ENCODE measurements at places on chromosomes 2 and 18.

- DNase-seq = no peak
Measured at GRCh38 chr2:111019381-111019780, 101.3 kb upstream of the BCL2L11 start.

DNA sequence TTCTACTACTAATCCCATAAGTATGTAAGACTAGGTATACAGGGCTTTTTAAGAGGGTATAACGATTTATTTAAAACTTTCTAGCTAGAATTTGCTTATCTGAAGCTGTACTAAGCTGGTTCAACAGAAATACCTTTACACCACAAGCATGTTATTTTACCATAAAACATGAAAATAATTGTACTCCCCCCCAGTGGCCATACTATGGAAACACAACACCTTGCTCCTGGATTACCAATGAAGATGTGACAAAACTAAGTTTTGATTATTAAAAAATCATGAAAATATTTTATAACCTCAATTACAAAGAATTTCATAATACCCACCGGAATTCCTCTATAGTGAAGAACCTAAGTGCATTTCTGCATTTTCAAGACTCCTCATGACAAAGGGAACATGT, 27.3 kb downstream of the LPIN2 start:
- no peak for DNase-seq

DNA sequence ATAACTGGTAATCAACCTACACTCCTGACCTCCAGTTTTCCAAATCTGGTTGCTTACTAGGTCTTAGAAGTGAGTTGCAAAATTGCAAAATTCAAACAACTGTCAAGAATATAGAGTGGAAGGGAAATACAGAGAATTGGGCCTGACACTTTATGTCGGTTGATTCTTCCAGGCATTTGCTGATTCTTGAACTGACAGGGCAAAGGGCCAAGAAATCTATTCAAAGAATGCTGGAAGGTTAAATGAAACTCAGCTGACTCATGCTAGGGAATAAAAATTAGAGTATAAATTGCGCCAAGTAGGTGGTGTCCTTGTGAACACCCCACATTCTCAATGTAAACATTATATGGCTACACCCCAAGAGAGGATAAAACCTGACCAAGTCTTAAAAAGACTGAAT, 21.5 kb upstream of the ZSCAN30 start:
- no peak for DNase-seq

- DNase-seq = no peak
Measured at GRCh38 chr2:71952572-71953188, 195.0 kb downstream of the CYP26B1 start.

- DNase-seq = no peak
Measured at GRCh38 chr2:142445023-142445422, 314.2 kb upstream of the LRP1B start.

DNA sequence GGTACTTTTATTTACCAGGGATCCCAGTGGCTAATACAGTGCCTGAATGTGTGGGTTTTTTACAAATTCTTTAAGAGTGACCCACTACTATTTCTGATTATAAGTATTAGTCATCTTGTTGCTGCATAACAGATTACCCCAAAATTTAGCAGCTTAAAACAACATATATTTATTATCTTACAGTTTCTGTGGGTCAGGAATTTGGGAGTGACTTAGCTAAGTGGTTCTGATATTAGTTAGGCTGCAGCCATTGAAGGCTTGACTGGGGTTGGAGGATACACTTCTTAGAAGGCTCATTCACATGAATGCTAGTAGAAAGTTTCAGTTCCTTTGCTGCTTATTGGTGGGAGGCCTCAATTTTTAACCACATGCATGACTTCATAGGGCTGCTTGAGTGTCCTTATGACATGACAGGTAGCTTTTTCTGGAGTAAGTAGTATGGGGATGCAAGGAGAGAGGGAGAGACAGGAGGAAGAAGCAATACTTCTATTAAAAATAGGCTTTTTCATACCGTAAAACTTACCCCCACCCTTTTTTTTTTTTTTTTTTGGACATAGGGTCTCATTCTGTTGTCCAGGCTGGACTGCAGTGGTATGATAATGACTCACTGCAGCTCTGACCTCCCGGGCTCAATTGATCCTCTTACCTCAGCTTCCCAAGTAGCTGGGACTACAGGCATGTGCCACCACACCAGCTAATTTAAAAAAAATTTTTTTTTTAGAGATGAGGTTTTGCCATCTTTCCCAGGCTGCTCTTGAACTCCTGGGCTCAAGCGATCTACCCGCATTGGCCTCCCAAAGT, 13.3 kb upstream of the POLE4 start:
- DNase-seq = no peak

GRCh38 chr2:18790509-18791171, 201.3 kb upstream of the NT5C1B start:
- no peak for DNase-seq

DNA sequence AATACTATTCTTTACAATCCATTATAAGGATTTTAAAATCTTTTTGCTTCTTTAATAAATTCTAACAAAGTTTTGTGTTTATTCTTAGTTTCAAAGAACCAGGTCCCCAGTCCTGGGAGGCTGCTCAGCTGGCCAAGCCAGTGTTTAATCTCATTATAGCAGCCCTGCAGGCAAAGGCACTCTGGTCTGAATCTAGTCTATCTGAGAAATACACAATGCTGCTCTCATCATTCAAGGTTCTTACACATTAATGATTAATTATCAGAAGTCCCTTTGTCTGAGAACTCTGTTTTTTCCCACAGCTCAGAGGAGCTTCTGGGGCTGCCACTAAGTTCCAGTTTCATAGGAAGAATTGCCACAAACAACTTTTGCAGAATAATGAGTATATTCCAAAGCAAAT, 27.7 kb downstream of the KCTD18 start:
- no peak for DNase-seq

DNA sequence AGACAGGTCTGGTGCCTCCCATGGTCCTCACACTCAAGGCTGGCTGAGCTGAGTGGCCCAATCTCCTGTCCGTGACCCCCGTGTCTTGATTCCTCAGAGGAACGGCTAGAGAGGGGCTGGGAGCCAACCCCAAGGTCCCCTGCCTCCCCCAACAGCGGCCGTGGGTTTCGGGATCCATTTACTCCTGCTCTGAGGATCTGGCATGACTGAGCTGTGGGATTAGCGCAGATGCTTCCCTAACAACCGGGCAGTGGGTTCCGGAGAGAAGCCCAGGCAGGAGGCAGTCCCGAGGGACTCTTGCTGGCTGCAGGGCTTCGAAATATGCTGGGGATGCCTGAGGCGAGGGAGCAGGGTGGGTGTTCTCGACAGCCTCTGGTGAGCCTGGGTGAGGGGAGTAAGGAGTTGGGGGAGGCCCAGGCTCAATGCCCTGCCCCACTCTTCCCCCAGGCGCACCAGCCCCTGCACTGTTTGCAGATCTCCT, 18.9 kb downstream of the GPR35 start:
- DNase-seq = no peak

GRCh38 chr18:73669297-73669696, 478.3 kb downstream of the FBXO15 start:
- no peak for DNase-seq

GRCh38 chr2:136439064-136439676, 321.2 kb upstream of the CXCR4 start:
- DNase-seq = no peak

GRCh38 chr18:76490670-76491472, 4.2 kb downstream of the ZNF516 start:
- peak; percentile 26 for DNase-seq

DNA sequence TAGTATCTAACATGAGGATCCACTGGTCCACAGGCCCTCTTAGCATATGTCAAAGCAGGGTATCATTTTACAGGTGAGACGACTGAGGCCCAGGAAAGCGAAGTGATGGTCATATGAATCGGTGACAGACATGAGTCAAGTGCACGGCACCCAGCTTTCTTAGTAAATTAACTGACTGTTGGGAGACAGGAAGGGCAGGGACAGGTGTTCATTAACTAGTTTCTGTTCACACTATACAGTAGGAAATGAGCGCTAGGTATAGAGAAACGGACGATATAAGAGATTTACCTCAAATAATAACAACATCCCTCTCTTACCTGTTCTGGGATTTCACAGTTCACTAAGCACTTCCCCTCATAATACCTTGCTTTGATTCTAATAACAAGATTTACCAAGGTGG, 1.7 kb upstream of the SMARCAL1 start:
- no peak for DNase-seq

GRCh38 chr2:48207851-48208250, 301.6 kb upstream of the FBXO11 start:
- no peak for DNase-seq

GRCh38 chr2:159946326-159946999, 116.0 kb downstream of the PLA2R1 start:
- no peak for DNase-seq

- DNase-seq = no peak
Measured at GRCh38 chr2:239150125-239151011, 250.5 kb downstream of the HDAC4 start.

- no peak for DNase-seq
Measured at GRCh38 chr2:223541546-223541945, 60.6 kb downstream of the SCG2 start.

DNA sequence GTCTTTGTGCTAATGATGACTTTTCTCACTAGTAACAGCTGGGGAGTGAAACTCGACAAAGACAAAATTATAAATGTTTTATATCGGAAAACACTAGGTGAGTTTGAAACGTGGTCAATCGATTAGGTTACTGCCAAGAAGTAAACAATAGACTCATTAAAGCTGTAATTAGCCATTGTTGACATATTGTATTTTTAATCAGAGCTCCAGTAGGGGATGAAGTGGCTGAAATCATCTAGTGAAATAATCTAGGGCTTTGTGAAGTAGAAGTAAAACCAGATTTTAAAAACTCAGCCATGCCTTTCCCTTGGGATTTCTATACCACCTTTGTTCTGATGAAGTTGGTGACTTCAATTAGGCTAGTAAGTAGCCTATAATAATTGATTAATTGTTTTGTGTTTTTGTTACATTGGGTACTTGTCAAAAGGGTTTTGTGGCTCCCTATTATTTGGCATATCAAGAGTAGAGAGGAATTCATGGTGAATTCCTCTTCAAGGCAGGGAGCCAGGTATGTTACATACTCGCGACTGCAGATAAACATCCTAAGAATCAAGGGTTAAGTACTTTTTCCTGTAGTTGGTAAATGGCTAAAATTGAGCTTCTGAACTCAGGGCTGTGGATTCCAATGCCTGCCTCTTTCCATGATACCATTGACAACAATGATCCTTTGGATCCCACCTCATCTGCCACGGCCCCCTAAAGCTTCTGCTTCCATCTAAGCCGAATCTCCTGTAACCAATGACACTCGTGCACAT, 31.6 kb downstream of the RAB27B start:
- DNase-seq = no peak

DNA sequence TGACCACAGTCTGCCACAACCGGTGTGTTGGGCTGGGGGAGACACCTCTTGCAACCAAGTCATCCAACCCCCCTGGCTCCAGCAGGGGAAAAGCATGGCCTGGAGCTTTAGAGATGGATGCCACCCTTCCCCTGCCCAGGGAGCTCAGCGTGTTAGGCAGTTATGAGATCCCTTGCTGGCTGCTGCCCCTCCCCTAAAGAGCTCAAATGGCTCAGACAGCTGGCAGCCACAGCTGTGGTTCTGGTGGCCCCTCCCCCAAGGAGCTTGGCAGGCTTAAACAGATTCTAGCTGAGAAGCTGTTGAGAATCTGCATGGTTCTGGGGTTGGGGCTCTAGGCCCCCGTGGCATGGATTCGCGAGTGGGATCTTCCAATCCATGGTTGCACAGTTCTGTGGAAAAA, 64.7 kb downstream of the TEX51 start:
- DNase-seq = no peak

GRCh38 chr2:178782236-178782635, 25.0 kb downstream of the TTN start:
- no peak for DNase-seq

DNA sequence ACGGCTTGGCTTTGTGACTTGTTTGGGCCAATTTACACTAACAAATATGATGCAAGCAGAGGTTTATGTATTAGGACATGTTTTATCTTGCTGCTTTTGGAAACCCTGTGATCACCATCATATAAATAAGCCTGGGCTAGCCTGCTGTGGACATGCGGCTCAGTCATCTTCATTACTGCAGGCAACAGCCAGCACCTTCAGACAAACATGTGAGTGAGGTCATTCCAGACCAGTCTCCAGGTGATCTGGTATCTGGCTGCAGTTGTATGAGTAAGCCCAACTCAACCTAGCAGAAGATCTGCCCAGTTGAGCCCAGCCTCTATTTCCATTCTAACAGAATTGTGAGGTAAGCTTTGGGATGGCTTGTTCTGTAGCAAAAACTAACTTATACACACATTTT, 254.6 kb upstream of the ATP5MC3 start:
- DNase-seq = no peak

DNA sequence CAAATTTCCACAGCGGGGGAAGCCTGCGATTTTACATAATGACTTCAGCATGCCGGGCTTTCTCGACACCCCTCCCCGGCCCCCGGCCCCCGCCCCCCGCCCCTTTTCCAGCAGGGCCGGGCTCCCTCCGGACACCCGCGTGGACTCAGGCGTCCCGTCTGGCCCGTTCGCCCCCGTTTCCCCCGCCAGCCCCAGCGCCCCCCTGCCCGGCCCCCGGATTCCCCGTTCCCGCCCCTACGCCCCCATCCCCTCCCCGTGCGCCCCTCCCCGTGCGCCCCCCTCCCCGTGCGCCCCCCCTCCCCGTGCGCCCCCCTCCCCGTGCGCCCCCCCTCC, 456 bp upstream of the NFATC1 start:
- DNase-seq = no peak

DNA sequence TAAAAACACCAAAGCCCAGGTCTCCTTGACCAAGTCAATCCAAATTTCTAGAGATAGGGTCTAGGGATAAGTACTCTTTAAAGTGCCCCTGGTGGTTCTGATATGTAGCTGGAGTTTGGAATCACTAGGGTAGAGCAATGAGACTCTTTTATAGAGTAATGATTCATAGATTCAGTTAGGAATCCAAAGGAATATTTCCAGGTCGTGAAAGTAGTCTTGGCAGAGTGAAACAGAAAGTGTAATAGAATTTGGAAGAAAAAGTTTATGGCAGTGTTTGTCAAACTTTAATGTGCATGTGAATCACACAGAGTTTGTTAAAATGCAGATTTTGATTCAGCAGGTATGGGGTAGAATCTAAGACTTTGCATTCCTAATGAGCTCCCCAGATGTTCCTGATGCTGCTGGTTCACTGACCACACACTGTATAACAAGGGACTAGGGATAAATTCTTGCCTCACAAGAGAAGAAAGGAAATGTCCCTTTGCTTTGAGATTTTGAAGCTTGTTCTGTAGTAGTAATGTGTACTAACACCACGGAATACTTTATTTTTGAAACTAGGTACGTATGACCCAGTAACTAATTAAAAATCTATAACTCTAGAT, 1.8 kb downstream of the UPP2 start:
- no peak for DNase-seq

DNA sequence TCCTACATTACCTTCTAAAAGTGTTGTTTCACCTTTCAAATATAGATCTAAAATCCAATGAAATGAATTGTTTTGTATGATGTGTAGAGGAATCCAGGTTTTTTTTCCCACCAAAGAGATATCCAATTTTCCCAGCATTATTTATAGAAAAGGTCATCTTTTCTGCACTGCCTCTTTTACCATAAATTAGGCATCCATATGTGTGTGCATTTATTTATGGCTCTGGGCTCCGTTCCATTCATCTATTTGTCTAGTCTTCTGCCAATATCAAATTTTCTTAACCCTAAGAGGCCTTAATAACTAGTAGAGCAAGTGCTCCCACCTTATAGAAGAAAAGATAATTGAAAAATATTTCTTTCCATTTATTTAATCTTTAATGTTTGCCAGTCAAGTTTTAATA, 88.3 kb downstream of the ATAD2B start:
- DNase-seq = no peak

GRCh38 chr2:203763241-203763937, 57.0 kb downstream of the CD28 start:
- no peak for DNase-seq
